ENCODE measurements at places on chromosomes 5 and 9. TPM values are rescaled to one million over a fixed set of nuclear protein-coding genes. Genes with fewer than 3 reads are reported as not detected.

DNA sequence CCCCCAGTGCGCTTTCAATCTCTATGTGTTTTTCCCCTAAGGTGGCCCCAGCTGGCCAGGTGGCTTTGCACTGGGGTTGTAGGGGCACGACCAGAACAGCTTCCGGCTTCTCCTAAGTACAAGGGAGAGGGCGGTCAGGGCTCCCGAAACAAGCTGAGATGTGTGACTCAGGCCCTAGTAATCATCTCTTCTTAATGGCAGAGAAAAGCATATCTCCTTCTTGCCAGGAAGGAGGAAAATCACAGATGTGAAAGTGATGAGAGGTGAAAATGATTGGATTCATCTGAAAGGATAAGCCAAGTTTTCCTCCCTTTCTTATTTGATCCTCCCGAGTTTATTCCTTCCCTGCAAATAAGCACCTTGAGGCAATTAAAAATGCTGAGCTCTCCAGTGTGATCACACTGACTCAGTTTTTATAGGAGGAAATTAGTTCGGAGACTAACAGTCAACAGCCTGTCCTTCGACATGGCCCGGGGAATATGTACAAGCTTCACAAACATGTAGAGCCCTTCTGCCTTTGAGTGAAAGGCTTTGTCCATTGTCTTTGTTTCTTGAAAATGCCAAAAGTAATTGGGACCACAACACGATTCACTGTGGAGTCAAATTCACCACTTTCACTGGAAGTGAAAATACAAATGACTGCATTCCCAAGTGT is 514.8 kb downstream of the PSAT1 start:
- H3K4me1 ChIP-seq: peaks cover 7% of the 10 kb centered on the region
- H3K27ac ChIP-seq: no peak overlapping the region
- peaks cover 6% of the 10 kb centered on the region for H3K27me3 ChIP-seq
- H3K36me3 ChIP-seq: no peaks in the 10 kb centered on the region
- no peak for DNase-seq
- no peak overlapping the region for H3K4me3 ChIP-seq

- H3K4me3 ChIP-seq: peak overlapping the region; percentile 13
- peak overlapping the region; percentile 44 for H3K27ac ChIP-seq
- peaks cover 50% of the 10 kb centered on the region for H3K4me1 ChIP-seq
- peaks cover 6% of the 10 kb centered on the region for H3K36me3 ChIP-seq
Measured at GRCh38 chr5:61402244-61402823, 70.3 kb downstream of the ZSWIM6 start.

- peaks cover 6% of the 10 kb centered on the region for H3K36me3 ChIP-seq
- no peaks in the 10 kb centered on the region for H3K27me3 ChIP-seq
- H3K27ac ChIP-seq: peak overlapping the region; percentile 55
- DNase-seq: no peak
- peak overlapping the region; percentile 7 for H3K4me3 ChIP-seq
Measured at GRCh38 chr5:143054480-143054941, 284.3 kb downstream of the ARHGAP26 start.

GRCh38 chr9:71754151-71754550 is 14.2 kb downstream of the CEMIP2 start:
- no peak overlapping the region for H3K27ac ChIP-seq
- H3K4me3 ChIP-seq: no peak overlapping the region
- no peak for DNase-seq
- peaks cover 35% of the 10 kb centered on the region for H3K4me1 ChIP-seq
- peaks cover 13% of the 10 kb centered on the region for H3K36me3 ChIP-seq

GRCh38 chr5:159033351-159033657 is 66.4 kb downstream of the EBF1 start:
- no peak overlapping the region for H3K27ac ChIP-seq
- H3K27me3 ChIP-seq: peaks cover 12% of the 10 kb centered on the region
- peaks cover 42% of the 10 kb centered on the region for H3K4me1 ChIP-seq
- H3K4me3 ChIP-seq: no peak overlapping the region

- no peak overlapping the region for H3K27ac ChIP-seq
- H3K36me3 ChIP-seq: peaks cover 3% of the 10 kb centered on the region
- H3K27me3 ChIP-seq: peaks cover 13% of the 10 kb centered on the region
- no peak for DNase-seq
- H3K4me1 ChIP-seq: peaks cover 5% of the 10 kb centered on the region
Measured at GRCh38 chr5:159339460-159339859, 9.2 kb upstream of the IL12B start.

DNA sequence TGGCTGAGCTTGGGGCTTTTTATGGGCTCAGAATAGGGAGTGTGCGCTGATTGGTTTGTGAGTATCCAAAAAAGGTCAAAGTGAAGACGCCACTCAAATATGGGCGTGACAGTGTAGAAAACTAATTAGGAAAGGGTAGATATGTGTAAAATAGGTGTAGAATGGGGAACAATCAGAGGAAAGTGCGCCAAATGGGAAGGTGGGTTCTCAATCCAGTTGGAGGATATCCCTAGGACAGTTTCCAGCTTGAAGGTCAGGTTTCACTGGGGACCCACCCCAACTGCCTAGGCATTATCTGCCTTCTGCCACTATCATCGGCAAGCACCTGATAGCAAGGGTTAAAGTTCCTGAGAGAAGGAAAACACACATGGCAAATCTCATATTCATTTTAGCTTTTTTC is 9.3 kb upstream of the MOCS2 start:
- H3K27me3 ChIP-seq: no peaks in the 10 kb centered on the region
- no peak for DNase-seq
- no peaks in the 10 kb centered on the region for H3K4me1 ChIP-seq
- no peak overlapping the region for H3K27ac ChIP-seq
- no peaks in the 10 kb centered on the region for H3K36me3 ChIP-seq

The DMRTA1 gene
- 1.2 TPM for total RNA-seq

DNA sequence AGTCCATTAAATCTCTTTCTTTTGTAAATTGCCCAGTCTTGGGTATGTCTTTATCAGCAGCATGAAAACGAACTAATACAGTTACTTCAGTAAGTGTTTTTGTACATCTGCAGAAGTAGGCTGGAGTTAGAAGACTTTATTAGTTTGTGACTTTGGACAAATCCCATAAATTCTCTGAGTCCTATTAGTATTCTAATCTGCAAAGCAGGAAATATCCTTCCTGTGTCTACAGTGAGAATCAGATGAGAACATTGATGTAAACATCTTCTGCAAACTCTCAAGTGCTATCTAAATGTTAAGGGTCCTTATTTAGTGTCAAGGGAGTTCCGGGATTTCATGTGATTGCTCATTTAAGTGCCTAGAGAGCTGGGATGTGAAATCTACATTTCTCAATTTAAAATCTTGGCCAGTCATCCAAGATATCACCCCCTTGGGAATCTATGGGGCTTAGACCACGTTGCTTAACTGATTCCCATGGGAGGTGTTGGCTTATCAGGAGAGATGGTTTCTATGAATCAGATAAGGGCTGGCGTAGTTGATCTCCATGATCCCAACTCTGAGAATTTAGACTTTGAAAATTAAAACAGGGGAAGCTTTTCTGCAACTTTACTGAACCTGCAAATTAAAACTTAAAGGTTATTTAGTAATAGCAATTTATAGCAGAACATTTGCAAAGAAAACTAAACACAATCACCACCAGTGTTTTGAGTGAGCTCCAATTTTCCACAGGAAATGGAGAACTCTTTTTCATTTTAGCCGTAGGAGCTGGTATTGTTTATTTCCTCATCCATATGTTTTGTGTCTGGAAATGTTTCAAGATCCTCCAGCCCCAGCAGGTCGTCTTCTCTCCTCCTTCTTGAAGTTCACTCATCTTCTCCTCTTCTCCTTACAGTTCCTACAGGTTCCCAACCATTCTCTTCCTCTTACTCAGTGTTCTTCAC is 241.6 kb upstream of the CD180 start:
- H3K4me1 ChIP-seq: peaks cover 9% of the 10 kb centered on the region
- no peak overlapping the region for H3K27ac ChIP-seq
- no peak for DNase-seq
- peaks cover 6% of the 10 kb centered on the region for H3K27me3 ChIP-seq
- H3K4me3 ChIP-seq: no peak overlapping the region
- H3K36me3 ChIP-seq: no peaks in the 10 kb centered on the region

The MEIKIN gene
- total RNA-seq: not detected

- peaks cover 8% of the 10 kb centered on the region for H3K4me1 ChIP-seq
- H3K27ac ChIP-seq: no peak overlapping the region
- peaks cover 10% of the 10 kb centered on the region for H3K36me3 ChIP-seq
- DNase-seq: no peak
- no peaks in the 10 kb centered on the region for H3K27me3 ChIP-seq
Measured at GRCh38 chr9:96553070-96553469, 66.6 kb downstream of the CDC14B start.

The TRPM3 gene
- 1.6 TPM for total RNA-seq

DNA sequence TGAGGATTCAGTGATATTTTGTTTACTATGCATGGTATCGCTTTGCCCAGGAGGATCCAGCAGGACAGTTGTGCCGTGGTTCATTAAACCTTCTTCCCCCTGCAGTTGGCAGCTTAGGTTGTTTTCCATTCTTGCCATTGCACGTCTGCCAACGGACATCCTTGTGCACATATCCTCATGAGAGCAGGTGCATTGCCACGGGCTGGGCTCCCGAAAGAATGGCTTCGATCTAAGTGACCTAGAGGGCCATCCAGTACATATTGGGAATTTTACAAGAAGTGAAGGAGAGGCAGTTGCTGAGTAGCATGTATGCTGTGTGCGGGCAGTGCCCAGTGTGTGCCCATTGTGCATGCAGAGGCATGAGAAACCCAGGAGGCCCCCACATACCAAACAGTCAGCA is 22.1 kb downstream of the HRH2 start:
- DNase-seq: no peak
- no peak overlapping the region for H3K4me3 ChIP-seq
- H3K27ac ChIP-seq: no peak overlapping the region
- peaks cover 55% of the 10 kb centered on the region for H3K27me3 ChIP-seq
- no peaks in the 10 kb centered on the region for H3K36me3 ChIP-seq

DNA sequence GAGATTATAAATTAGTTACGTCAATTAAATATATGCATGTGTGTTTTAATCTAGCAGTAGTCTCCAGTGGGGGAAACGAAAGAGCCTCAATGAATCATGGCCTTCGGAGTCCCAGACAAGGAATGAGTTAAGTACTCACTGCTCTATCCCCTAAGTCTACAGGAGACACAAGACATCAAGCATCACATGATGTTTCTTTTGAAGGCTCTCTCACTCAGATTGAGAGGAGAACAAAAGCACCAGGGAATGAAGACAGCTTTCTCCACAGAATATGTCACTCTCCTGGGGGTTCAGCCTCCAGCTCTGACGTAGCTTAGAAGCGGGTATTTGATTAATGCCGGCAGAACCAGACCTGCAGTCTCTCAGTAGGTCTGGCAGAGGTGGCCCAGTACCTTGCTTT is 381.4 kb downstream of the ACTL7B start:
- peaks cover 7% of the 10 kb centered on the region for H3K27me3 ChIP-seq
- no peak overlapping the region for H3K4me3 ChIP-seq
- H3K27ac ChIP-seq: no peak overlapping the region
- H3K36me3 ChIP-seq: no peaks in the 10 kb centered on the region
- peaks cover 24% of the 10 kb centered on the region for H3K4me1 ChIP-seq

The PRR16 gene
- 2.1 TPM for total RNA-seq

DNA sequence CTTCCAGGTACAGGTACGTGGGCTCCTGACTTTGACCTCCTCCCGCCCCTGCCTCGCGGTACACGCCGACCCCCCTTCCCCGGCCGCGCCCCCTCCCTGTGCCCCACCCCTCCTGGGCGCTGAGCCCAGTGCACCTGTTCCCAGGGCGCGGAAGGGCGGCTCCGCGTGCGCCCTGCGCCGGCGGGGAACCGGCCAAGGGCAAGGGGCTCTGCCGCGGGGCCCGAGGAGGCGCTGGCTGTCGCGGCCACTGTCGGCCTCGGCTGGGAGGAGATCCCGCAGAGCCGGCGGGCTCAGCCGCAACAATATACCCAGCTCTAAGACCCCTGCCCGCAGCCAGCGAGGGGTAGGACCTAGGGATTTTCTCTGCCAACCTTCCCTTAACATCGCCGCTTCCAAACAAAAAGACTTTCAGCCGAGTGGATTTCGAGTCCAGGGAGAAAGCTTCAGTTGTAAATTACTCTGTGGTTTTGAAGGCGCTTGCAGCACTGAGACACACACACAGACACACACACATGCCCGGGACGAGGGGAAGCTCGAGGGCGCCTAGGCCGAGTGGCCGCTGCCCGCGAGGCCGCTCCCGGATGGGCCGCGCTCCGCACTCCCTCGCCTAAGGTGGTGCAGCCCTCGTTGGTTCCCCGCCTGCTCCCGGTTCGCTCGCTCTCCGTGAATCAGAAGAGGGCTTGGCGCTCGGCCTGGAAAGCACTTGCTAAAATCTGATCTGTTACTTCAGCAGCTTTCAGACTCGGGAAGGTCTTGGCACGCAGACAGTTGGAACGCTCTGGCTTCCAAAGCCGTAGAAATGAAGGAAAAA is 1.2 kb downstream of the FGF18 start:
- peaks cover 24% of the 10 kb centered on the region for H3K27me3 ChIP-seq
- H3K4me1 ChIP-seq: peaks cover 11% of the 10 kb centered on the region
- no peak for DNase-seq
- H3K27ac ChIP-seq: no peak overlapping the region

- peaks cover 8% of the 10 kb centered on the region for H3K27me3 ChIP-seq
- H3K36me3 ChIP-seq: no peaks in the 10 kb centered on the region
- no peak overlapping the region for H3K4me3 ChIP-seq
- no peak for DNase-seq
Measured at GRCh38 chr5:169354263-169354662, 53.3 kb upstream of the SLIT3 start.

GRCh38 chr9:29176786-29177185 is 1603.5 kb upstream of the C9orf72 start:
- no peaks in the 10 kb centered on the region for H3K4me1 ChIP-seq
- no peak overlapping the region for H3K4me3 ChIP-seq
- no peaks in the 10 kb centered on the region for H3K36me3 ChIP-seq
- no peak for DNase-seq
- no peaks in the 10 kb centered on the region for H3K27me3 ChIP-seq

GRCh38 chr5:155844542-155844941 is 482.4 kb upstream of the SGCD start:
- H3K27ac ChIP-seq: no peak overlapping the region
- DNase-seq: no peak
- H3K36me3 ChIP-seq: no peaks in the 10 kb centered on the region
- no peaks in the 10 kb centered on the region for H3K4me1 ChIP-seq
- no peak overlapping the region for H3K4me3 ChIP-seq

The PCDHB8 gene
- total RNA-seq: 3.9 TPM

DNA sequence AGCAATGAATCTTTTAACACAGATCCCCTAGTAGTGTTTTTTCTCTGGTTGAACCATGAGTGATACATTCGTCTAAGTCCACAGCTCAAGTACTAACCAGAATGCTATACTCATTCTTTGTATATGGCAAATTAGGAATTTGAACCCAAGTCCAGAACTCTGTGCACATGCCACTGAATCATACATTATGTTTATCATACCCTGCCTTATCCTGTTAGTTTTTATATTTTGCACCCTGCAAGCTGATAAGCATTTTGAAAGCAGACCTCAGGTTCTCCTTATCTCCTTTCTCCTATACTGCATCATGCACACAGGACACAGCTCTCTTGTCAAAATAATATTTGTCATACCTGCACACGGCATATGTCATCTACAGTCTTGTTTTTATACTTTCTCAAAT is 54.6 kb upstream of the ELL2 start:
- no peaks in the 10 kb centered on the region for H3K27me3 ChIP-seq
- no peaks in the 10 kb centered on the region for H3K4me1 ChIP-seq
- DNase-seq: no peak
- no peak overlapping the region for H3K27ac ChIP-seq
- H3K36me3 ChIP-seq: no peaks in the 10 kb centered on the region

Measured in type B pancreatic cell (in vitro differentiated cells).